ENCODE measurements at places on chromosomes 12 and 14.

- DNase-seq: no peak
These were observed 7.4 kb upstream of the CD9 start for GRCh38 chr12:6192604-6193380.

DNA sequence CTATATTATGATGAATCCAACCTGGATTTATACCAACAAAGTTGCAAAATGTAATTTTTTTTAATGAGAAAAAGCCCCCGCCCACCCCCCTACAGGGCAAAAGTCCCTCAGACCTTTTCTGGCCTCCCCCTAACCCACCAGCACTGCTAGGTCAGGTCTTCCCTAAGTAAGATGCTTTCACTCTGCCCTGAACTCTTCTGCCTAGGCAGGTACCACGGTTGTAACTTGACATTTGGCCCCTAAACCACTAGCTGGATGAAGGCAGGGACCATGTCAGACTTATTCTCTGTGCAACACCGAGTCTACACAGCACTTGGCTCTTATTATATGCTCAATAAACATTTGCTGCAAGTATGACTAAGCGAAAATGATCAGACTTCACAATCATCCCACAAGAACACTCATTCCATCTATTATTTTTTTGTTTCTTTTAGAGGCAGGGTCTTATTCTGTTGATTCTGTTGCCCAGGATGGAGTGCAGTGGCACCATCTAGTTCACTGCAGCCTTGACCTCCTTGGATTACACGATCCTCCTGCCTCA is 63.2 kb downstream of the SPRING1 start:
- no peak for DNase-seq

- no peak for DNase-seq
These were observed 73.0 kb upstream of the ATF1 start for GRCh38 chr12:50690925-50691324.

GRCh38 chr12:81231574-81232368 is 153.9 kb downstream of the ACSS3 start:
- DNase-seq: no peak
